ENCODE measurements at places on chromosomes 3 and 15.

- no peak for DNase-seq
These were observed 33.9 kb upstream of the C15orf39 start for GRCh38 chr15:75167588-75168350.

DNA sequence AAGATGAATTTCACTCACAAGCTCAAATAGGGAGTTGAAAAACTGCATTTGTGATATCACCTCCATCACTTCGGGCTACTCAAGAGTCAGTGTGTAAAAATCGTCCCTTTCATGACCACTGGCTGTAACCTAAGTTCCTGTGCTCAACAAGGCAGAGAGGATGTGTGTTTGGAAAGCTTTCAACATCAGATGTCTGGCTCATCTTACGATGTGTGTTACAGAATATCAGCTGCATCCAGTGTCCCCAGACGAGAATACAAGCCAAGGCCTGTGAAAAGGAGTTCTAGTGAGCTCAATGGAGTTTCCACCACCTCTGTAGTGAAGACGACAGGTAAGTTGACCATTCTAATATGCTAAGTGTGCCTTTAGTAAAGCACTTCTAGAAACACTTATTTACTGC lies 65.5 kb upstream of the ADAMTSL3 start:
- no peak for DNase-seq

DNA sequence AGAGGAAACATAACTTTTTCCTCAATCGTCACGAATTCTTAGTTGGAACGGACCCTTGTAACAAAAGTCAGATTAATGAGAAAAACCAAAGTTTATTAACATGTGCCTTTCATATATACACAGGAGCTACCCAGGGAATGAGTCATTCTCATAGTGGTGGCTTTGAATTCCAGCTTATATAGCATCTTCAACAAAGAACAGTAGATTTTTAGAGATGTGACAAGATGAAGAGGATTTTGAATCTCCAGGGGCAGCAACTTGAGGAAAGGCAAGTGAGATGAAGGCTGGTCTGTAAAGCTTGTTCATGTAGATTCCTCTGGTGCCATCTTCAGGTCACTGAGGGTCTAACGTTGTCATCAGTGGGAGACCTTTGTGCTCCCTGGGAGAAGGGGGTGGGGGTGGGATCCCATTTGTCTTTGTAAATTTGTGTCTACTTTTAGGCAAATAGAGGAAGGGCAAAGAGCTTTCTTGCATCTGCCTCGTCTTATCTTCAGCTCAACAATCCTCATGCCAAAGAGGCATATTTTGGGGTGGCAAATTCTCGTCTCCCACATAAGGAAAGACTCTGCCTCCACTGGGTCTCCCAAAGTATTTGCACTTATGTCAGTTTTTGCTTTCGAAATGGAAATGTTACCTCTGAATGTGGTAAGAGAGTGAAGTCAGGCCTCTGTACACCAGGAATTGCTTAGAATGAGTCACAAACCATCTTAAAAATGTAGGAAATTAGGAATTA lies 29.5 kb downstream of the CLEC3B start:
- no peak for DNase-seq

- no peak for DNase-seq
These were observed 42.8 kb upstream of the UBE2E1 start for GRCh38 chr3:23762759-23763477.

GRCh38 chr3:106197532-106198194 lies 328.9 kb upstream of the CBLB start:
- DNase-seq, result no peak

DNA sequence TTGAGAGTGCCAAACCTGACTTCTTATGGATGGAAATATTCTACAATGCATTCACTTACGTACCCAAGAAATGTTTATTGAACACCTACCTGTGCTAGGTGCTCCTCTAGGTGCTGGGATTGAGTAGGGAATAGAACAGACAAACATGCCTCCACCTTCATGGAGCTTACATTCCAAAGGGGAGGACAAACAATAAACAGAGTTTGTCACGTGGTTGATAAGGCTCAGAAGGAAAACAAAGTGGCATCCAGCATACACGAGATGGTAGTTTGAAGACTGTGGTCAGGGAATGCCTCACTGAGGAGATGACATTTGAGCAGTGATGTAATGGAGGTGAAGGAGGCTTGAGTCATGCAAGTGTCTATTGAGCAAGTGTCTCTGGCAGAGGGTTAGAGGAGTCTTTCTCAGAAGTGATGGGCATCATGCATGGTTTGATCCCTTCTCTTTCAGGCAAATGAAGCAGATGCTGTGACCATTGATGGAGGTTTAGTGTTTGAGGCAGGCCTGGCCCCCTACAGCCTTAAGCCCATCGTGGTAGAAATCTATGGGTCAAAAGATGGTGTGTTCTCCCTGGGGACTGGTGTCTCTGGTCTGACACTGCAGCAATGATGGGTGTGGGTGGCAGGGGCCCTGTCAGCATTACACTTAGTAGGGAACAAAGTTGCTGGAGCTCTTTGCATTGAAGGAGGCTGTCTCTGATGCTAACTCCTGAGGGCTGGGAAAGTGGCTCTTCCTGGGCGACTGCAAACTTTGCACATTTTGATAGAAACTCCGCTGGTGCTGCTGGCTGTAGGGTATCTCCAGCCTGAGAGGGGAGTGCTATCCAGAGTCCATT lies 29.7 kb upstream of the TOPBP1 start:
- no peak for DNase-seq

DNA sequence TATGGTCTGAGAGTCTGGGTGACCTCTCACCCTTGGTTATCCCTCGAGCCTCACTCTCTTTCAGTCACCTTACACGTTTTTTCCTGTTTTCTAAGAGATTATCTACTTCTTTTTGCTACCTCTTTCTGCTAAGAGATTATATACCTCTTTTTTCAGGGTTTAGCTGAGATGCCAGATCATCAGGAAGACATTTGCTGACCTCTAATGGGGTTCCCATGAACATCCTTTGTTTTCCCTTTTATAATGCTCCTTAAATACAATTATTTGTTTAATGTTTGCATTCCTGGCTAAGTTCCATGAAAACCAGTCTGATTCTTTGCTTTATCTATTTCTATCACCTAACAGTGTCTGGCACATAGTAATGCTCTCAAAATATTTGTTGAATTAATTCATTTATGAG lies 39.6 kb downstream of the LEKR1 start:
- DNase-seq, result no peak

- no peak for DNase-seq
These were observed 75.9 kb downstream of the ZBTB20 start for GRCh38 chr3:115071166-115071565.

DNA sequence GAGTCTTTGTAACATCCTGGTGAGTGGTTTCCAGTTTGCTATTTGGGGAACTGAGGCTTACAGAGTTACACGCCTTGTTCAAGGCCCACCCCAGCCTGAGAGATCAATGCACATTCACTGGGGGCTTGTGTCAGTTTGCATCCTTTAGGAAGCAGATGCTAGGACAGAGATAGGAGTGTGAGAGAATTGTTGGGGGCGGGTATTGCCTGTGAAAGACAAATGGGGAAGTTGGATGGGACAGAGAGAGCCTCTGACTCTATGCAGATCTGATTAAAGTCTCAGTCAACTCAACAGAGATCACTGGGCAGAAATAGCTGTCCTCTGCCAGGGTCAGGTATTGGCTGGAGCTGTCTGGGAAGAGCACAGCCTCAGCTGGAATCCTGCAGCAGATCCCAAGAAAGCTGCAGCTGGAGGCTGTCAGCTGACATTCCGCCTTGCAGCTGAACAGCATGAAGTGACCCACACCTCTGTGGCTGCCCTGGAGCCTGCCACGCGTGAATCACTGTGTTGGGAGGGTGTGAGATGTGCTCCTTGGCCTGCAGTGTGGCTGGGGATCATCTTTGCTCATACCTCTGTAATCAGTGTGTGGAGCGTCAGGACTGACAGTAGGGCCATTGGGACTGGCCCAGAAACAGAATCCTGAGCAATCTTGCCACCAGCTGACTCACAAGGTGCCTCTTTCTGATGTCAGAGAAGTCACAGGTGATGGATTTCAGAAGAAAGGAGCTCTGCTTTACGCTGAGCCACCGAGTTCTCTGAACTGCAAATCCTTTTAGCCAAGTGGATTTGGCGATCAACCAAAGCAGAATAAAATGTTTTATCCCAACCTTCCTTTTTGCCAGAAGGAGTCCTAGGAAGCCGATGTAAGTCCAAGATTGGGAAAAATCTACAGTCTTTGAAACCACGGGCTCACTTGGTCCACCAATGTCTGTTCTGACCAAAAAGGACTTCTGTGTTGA lies 284.1 kb upstream of the LRRFIP2 start:
- no peak for DNase-seq

DNA sequence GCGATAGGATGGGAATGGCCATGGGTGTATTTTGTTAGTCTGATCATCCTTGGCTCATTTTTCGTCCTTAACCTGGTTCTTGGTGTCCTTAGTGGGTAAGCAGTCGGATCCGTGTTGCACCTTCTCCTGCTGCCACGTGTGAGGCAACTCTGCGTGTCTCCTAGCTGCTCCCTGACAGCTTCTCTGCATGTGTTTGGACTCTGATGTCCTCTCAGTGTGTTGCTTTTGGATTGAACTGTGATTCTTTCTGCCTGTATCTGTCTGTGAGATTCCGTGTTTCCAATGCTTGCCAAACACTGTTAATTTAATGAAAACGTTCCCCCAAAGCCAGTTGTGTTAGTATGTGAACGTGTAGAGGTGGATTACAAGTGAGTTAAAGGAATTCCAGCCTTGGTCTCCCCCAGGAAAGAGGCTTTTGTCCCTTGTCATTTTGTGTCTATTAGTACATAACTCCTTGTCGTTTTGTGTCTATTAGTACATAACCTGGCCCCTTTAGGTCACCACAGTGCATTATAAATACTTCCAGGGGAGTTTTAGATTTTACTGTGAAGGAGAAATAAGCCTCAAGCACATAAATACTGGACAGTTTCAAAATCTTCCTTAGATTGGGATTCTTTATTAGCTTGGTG lies 172.4 kb downstream of the CHDH start:
- DNase-seq, result no peak

All from NCI-H2029 treated with DMSO at 0.1 percent for 48 hours (cell line).